ENCODE measurements at places on chromosomes 13 and 19.

DNA sequence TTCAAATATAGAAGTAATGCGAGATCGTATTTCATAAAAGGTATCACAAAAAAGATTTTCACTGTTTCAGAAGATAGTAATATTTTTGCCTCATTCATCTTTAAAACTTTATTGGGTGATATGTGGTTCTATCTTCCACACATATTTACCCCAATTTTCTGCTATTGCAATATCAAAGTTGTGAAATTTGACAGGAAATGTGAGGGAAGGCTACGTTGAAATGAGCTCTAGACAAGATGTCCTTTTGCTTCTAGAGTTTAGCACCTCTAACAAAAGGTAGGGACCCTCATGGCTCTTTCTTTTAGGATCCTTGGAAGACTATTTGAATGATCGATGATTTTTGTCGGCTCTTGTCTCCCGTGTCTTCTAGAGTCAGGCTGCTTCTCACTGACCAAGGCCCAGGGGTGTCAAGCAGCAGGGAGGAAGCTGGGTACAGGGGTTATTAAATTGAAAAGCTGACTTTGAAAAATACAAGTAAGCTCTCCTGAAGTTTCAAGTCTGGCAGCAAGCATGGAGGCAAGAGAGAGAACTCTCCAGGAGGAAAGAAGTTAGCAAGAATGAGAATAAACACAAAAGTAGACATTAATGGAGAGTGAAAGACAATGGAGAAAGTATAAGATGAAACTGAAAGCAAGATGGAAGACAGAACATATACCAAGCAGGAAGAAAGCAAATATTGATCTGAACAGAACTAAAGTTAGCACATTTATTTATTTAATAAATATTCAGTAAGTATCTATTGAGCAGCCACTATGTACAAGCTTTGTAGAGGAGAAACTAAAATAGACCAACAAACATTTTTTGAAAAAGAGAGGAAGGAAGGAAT is 73.4 kb downstream of the RUBCNL start:
- DNase-seq: no peak

DNA sequence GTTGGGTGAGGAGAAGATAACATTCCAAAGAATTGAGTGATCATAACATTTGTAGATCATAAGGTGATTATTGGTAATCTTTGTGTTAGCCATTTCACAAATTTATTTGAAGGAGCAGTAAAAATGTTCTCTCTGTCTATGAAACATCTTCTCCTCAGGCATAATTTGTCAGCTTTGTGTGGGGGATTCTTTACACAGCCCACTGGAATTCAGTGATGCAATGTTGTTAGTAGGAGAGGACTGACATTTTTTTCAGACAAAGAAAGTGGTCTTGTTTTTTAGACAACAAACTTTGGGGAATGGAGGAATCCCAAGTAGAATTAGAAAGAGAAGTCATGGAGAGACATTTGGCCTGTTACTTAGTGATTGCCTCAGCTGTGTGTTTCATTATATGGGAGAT is 100.3 kb downstream of the ITGBL1 start:
- no peak for DNase-seq

GRCh38 chr13:36456577-36456976 is 24.3 kb downstream of the CCNA1 start:
- DNase-seq: no peak

DNA sequence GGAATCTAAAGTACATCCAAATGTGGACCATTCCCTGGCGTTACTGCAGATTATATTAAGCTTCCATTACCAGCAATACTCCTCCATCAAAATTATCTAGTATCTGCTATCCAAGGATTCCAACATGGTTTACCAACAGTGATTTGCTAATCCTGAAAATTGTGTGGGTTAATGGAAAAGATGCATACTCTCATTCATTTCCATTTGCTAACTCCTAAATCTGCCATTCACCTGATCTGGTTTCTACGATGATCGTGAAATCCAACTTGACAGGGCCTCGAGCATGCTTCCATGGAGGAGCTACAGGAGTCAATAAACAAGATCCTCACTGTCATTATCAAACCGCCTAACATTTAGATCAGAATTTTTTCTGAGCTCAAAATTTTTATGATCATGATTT is 121.0 kb downstream of the RGCC start:
- no peak for DNase-seq

DNA sequence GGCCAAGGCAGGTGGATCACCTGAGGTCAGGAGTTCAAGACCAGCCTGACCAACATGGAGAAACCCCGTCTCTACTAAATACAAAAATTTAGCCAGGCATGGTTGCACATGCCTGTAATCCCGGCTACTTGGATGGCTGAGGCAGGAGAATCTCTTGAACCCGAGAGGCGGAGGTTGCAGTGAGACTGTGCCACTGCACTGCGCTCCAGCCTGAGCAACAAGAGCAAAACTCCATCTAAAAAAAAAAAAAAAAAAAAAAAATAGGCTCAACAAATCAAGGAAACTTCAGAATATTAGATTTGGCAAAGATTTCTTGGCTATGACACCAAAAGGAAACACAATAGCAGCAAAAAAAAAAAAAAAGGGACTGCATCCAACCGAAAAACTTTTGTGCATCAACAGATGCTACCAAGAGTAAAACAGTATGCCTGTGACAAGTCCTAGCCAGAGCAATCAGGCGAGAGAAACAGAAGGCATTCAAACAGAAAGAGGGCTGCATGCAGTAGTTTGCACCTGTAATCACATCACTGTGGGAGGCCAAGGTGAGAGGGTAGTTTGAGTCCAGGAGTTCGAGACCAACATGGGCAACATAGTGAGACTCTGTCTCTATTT is 23.8 kb downstream of the ZNF160 start:
- no peak for DNase-seq

DNA sequence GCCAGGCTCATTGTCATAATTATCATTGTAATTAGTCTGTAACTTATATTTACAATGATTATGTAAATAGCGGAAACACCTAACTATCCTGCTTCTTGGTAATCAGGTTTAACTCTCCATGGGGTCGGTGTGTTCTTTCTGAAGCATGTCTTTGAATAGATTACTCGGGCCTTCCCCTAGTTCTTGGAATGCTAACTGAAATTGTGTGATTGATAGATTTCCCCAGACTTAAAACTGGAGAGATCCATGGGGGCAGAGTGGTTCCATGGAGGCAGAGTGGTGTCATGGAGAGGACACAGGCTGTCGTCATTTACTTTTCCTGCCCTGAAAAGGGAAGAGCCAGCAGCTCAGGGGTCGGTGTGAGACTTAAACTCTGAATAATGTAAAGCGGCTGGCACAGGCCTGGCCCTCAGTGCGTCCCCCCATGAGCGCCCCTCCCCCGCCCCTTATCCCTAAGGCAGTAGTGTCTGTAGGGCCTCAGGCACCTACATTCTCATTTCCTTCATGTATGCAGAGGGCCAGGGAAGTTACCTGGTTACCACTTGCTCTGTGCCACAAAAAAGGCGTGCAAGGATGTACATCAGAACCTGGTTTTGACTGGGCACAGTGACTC is 225.1 kb downstream of the TM9SF2 start:
- DNase-seq: no peak

DNA sequence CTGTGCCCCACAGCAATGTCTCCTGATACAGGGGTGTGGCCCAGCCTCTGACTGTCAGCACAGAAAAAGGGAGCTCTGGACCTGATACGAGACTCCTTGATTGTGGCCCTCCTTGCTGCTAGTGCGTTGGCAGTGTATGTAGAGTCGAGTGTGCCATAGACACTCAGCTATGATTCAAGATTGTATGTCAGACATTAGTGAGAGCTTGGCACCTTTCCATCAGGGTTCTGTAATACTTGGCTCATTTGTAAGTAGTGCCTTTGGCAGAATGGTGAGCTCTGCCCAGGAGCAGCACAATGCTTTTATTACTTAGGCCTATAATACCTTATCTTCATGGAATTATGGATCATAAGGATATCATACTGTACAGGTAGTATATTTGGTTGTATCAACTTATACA is 83.4 kb downstream of the ATP8A2 start:
- DNase-seq: no peak

DNA sequence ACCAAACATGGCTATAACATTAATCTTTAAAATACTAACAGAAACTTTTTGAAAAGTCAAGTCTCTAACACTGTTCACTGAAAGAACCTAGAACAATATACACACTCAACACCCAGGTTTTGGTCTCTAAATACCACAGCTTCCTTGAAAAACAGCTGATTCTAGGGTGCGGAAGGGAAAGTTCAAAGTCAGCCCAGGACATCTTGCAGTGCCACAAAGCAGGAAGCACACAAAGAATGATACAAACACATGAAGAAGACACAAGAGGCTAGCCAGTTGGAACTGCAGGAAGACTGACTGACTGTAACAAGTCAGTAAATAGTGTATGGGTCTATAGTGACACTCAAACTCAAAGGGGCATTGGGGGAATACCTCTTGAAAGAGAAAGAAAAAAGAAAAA is 4.6 kb downstream of the DEDD2 start:
- DNase-seq: no peak

DNA sequence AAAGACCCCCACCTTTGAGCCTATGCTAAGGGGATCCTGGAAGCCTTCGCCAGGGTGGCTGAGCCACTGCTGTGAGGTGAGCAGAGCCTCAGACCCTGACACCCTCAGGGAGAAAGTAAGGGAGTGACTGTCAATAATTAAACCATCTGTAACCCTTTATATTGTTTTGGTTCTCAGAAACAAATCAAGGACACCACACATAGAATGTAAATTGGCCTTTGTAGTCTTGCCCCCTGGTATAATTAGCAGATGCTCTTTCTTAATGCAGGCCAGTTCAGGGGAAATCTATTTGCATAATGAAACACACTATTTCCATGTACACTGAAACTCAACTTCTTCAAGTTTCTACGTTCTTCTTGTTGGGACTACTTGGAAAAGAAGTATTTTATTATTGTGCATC is 127.7 kb upstream of the EDNRB start:
- no peak for DNase-seq

DNA sequence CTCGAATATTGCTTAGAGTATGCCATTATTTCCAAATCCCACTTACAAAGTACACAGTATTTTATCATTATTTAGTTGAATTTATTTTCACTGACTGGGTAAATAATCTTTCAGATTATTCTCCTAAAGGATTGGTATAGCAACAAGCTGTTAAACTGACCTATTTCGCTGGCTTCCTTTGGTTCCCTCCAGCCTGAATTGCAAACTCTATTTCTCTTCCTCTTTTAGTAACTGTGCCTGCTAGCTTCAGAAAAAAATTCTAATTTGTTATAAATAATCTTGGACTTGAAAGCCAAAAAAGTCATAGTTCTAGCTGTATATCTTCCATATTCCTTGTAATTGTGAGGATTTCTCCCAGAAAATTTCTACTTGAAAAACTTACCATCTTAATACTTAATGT is 15.0 kb upstream of the CCNA1 start:
- DNase-seq: no peak

DNA sequence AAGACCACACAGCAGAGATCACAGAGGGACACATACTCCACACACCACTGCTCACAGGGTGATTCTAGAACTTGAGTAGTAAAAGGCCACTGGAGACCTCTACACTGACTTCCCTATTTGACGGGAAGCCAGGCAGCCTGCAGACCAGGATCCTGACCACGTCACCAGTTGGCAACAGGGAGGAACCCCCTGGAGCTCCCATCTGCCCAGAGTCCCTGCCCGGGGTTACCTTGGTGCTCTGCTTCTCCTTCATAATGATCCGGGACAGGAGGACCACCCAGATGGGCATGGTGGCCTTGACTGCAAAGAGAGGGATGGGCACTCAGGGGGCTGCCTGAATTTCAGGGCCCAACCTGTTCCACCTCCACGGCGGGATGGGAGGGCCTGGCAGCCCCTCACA is 932 bp downstream of the SLC35E1 start:
- DNase-seq: no peak

DNA sequence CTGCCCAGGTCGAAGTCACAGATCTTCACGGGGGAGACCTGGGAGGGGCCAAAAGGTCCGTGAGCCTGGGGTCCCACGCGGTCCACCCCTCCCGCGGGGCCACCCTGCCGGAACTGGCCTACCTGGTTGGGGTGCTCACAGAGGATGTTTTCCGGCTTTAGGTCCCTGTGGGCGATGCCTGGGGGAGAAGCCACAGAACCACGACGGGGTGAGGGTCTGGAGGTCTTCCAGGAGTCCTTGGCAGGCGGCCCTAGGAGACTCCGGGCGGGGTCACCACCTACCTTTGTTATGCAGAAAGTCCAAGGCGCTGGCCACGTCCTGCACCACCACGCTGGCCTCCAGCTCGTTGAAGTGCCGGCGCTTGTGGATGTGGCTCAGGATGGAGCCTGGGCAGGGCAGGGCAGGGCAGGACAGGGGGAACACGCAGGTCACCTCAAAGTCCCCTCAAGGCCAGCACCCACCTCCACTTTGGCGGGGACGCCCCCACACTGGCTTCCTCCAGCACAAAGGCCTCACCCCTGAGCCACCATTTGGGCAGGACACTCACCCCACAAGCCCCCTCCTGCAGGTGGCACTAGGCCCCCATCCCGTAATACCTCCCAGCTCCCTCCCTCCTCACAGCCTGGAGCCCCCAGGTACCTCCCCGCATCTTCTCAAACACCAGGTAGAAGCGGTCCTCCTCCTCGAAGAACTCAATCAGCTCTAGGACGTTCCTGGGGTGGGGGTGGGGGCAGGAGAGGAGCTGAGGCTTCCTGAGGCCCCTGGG is 8.4 kb downstream of the MKNK2 start:
- no peak for DNase-seq

DNA sequence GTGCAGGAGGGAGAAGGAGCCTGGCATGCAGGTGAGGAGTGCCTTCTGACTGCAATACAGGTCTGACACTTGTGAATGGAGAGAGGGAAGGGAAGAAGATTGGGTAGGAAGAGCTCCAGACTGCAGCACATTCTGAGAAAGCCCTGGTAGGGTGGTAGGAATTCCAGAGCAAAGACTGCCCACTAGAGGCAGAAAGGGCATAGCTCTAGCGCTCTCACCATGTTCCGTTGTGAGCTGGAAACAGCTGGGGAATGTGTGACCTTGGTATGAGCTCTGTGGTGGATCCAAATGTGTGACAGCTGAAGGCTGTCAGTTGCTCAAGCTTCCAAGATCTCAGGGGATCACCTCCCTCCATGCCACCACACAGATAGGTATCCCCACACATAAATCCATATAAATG is 2.9 kb upstream of the MTUS2 start:
- no peak for DNase-seq

DNA sequence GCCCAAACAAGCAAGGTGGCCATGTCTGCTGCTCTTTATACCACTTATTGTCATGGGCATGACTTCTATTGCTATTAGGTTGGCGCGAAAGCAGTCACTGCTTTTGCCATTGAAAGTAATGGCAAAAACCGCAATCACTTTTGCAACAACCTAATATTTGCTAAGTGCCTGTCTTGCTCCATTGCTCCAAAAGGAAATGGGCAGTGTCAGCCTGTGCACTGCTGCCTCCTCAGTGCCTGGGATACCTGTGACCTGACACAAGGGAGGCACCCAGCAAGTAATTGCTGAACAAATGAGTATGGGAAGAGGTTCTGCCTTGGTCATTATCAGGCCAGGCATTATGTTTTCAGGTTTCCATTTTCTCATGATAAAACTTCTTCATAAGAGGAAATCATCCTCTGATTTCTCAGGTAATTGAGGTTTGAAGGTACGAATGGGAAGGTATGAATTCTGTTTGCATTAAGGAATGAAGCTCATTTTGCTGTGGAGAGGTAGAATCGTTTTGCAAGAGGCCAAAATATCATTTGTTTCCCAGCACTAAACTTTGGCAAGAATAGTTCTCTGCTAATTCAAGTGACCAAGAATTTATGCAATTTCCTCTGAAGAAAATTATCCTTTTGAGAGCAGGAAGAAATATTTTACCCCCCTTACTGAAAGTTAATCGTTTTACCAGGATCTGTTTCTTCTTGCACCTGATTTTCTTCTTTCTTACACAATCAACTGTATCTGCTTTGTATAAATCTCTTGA is 128.4 kb upstream of the SPRY2 start:
- no peak for DNase-seq
